Activated effector memory CD4-positive, alpha-beta T cell treated with Interleukin-2 at 50 U/mL for 16 hours (primary cell): ENCODE measurements at places on chromosomes 16 and 17.
A peak's percentile ranks its signal among the peaks of the same experiment; 100 is the strongest.

GRCh38 chr16:48347980-48348379 lies 37.2 kb downstream of the SIAH1 start:
- DNase-seq: no peak

GRCh38 chr16:68079626-68080344 lies 5.4 kb upstream of the NFATC3 start:
- peak; percentile 68 for DNase-seq

DNA sequence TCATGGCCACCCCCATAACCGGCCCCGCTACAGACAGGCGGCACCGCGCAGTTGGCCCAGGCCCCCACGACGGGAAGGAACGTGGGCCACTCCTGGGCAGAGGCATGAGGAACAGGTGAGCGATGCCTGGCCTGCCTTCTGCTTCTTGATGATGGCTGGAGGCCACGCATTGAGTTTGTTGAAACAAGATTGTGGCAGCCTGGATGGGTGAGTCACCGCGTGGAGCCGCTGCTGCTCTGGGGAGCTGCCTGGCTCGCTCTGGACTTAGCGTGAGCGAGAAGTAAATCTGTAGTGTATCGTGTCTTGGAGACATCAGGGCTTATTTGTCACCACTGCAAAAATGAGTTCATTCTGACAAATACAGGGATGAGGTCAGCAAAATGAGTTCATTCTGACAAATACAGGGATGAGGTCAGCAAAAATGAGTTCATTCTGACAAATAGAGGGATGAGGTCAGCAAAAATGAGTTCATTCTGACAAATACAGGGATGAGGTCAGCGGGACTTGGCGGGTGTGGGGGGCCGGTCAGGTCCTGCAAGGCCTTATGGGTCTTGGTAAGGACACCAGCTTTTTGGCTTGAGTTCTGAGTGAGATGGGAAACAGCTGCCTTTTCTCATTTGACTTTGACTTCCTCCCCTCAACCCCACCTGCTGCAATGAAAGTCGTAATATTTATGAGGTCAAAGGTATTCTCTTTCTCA lies 93.0 kb downstream of the SEC14L1 start:
- no peak for DNase-seq

DNA sequence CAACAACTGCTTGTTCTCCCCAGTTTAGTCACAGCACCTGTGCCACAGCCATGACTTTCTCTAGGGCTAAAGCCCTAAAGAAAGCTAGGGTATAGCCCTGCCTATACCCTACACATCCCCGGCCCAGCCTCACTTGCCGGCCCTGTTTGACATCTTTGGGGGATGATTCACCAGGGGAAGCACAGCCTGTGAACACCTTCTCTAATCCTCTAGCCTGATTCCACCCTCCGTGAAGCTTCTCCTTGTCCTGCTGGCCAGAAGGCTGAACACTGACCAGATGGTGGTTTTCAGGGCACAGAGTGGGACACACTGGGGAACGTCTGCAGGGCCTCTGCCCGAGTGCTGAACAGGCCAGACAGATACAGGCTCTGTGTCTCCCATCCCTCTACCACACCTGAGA lies 6.0 kb downstream of the CLEC16A start:
- DNase-seq: no peak

DNA sequence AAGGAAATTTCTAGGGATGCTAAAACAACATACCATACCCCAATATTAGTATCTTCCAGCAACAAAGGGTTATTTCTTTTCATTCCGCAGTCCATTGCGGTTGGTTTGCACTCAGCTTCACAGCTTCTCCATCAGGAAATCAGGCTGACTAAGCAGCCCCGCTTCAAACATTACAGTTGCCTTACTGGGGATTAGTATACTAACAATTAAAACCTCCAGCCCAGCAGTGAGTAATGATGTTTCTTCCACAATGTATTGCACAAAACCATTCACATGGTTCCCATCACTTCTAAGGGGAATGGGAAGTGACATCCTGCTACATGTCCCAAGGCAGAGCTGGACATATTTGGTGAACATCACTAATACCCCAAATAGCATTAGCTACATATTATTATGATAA lies 1384.9 kb downstream of the CDH8 start:
- no peak for DNase-seq

- no peak for DNase-seq
Measured at GRCh38 chr17:55785181-55785580, 34.3 kb downstream of the PCTP start.

DNA sequence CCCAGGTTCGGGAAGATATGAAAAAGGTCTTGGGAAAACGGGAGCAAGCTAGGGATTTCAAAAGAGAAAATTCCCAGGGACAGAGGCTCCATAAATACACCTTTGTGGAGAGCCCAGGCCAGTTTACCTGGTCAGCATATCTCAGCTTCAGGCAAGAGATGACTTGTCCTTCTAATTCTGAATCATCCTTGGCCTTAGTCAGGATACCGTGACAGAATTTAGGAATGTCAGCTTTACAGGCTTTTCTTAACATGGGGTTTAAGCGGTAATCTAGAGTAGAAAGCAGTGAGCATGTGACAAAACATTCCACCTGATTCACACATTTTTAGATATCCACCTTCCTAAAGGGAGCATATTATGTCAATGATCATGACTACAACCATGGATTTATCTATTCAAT lies 41.1 kb upstream of the CLEC18B start:
- DNase-seq: no peak

DNA sequence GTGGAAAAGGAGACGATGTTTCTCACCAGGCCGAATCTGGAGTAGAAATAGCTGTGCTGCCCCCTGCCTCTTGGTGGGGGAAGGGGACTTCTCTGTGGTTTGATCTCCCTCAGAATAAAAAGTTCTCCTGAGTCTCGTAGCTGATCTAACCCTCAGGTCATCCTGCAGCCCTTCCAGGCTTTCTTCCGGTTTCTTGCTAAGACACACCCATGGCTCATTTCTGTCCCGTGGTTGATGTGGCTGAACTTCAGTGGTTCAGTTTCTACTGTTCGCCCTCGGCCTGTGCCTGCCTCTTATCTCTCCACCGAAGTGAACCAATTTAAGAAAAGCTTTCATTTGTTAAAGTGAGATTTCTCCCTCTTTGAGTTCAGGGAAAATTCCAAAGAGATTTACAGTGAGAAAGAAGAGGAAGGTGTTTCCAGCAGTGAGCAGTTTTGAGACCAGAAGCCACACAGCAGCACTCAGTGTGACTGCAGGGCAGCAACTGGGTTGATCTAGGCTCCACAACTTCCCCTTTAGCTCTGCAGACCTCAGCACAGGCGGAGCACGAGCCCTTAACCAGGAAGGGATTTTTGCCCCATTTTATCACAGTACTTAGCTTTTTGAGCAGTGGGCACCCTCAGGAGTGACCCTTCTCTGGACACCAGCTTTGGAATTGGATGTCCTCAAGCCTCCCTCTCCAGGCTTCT lies 34.9 kb upstream of the CACNG5 start:
- no peak for DNase-seq

DNA sequence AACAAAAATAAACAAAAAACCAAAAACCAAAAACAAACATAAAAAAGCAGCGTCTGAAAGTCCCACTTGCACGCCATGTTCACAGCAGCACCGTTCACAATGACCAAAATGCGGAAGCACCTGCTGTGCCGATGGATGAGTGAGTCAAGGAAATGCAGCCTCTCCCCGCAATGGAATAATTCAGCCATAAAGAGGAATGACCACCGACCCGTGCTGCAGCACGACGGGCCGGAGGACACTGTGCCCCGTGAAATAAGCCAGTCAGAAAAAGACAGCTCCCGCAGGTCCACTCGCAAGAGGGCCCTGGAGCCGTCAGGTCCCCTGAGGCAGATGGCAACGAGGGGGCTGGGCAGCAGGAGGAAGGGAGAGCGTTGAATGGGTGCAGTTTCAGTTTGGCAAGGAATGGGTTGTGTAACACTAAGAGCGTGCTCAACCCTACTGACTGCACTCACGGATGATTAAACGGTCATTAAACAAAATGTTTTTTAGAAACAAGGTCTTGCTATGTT lies 5.1 kb downstream of the CLCN7 start:
- no peak for DNase-seq

GRCh38 chr16:57096793-57097192 lies 4.4 kb downstream of the CPNE2 start:
- DNase-seq: no peak

- DNase-seq: no peak
Measured at GRCh38 chr16:76293980-76294379, 16.8 kb downstream of the CNTNAP4 start.

GRCh38 chr17:57391857-57392471 lies 135.6 kb downstream of the MSI2 start:
- DNase-seq: no peak

- no peak for DNase-seq
Measured at GRCh38 chr16:64364894-64365293, 757.0 kb downstream of the CDH11 start.

GRCh38 chr17:73614256-73614655 lies 30.0 kb downstream of the SDK2 start:
- no peak for DNase-seq

GRCh38 chr17:6299275-6299674 lies 135.6 kb downstream of the AIPL1 start:
- DNase-seq: no peak

- DNase-seq: no peak
Measured at GRCh38 chr16:48035142-48035541, 120.7 kb downstream of the ABCC12 start.

DNA sequence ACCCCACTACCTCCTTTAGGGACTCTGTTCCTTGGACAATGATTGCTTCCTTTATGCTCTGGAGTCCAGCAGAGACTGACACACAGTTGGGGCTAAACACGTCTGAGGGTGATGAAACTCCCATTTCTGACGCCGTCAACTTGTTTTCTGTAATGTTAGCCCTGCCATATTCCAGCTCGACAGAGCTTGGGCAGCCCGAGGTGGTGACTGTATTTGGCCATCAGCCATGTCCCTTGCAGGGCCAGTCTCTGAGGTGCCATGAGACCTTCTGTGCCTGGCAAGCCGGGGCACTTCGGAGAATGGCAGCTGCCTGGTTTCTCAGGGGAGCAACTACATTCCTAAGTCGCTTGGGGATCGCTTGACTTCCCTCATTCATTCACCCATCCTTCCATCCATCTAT lies 278.9 kb upstream of the TNRC6C start:
- DNase-seq: no peak

DNA sequence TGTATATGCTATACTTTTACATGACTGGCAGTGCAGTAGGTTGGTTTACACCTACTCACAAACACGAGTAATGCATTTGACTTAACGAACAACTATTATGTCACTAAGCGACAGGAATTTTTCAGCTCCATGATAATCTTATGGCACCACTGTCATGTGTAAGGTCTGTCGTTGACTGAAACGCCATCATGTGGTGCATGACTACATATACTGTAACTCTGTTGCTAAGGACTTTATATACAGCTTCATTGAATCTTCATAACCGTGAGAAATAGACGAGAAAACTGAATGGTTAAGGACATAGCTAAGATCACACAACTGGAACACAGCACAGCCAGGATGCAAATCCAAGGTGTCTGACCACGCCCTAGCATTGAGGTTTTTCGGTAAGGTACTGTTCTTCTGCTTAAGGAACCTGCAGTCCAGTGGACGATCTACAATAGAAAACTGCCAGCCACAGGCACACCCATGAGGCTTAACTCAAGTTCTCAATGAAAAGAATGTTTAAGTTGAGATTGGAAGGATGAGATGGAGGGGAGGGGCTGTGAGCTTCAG lies 3.3 kb downstream of the CFAP20 start:
- no peak for DNase-seq

GRCh38 chr17:2563061-2563460 lies 30.4 kb upstream of the PAFAH1B1 start:
- no peak for DNase-seq

GRCh38 chr17:77324227-77324626 lies 183.5 kb downstream of the SEC14L1 start:
- no peak for DNase-seq

- DNase-seq: no peak
Measured at GRCh38 chr17:63481488-63481870, 4.6 kb downstream of the ACE start.

GRCh38 chr16:77869997-77870813 lies 81.8 kb downstream of the VAT1L start:
- no peak for DNase-seq

GRCh38 chr17:76252040-76252954 lies 12.0 kb upstream of the RNF157 start:
- peak; percentile 45 for DNase-seq

DNA sequence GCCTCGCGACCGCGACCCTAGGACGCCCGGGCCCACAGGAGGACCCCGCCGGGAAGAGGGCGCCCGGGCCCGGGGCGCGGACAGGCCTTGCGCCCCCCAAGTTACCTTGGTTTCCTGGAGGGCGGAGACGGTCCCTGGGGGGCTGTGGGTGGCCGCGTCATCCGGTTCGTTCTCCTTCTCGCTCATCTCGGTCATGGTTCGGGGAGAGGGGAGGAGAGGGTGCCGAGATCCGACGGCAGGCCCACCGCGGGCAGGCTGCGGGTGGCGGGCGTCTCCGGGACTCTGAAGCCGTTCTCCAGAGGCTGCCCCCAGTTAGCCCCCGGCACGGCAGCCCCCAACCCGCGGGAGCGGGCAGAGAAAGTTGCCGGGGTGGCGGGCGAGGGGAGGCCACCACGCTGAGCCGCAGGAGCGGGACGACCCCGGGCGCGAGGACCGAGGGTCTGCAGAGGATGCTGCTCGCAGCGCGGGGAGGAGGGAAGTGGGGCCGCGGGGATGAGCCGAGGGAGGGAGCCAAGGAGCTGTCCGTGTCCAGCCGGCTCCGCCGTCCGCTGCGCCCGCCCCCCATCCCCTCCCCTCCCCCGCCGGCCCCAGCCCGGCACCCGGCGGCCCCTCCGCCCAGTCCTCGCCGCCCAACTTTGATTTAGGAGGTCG lies at the start of gene STAC2:
Gene STAC2, minus strand, starts transcription at position 638 of the 651 bp plus-strand sequence. Its CDS starts 443 bp downstream, at position 195.
- DNase-seq: no peak

GRCh38 chr17:51076821-51077220 lies 43.8 kb downstream of the SPAG9 start:
- no peak for DNase-seq

DNA sequence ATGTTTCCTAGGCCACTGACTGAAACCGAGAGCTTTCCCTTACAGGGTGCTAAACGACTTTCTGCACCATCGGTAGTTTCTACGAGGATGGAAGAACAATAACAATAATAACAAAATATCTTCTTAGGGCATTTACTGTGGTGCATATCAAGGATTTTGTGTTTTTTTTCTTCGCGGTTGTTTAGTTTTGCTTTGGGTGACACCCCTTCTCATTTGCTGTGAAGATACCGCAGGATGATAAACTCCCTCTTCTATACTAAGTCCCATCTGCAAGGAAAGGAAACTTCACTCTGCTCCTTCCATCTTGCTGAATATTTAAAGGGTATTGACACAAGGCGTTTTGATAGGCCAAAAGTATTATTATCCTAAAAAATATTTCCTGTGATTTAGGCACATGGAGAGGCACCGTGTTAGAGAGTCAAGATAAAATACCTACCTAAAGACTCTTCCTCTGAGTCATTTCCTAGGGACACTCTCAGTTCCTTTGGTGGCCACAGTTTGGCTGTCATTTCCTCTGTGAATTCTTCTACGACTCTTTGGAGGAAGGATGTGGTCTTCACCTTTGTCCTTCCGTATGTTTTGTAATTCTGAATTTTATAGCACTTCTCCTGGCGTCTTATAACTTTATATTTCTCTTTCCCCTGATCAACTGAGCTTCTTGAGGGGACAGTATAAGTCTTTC lies 318.8 kb downstream of the CDH13 start:
- no peak for DNase-seq
